ENCODE measurements at places on chromosomes 3 and 15.
A peak's percentile ranks its signal among the peaks of the same experiment; 100 is the strongest.

GRCh38 chr15:101135532-101136166, 116.2 kb downstream of the CHSY1 start:
- no peak for DNase-seq

GRCh38 chr15:75840659-75841058, 2.6 kb upstream of the UBE2Q2 start:
- no peak for DNase-seq

DNA sequence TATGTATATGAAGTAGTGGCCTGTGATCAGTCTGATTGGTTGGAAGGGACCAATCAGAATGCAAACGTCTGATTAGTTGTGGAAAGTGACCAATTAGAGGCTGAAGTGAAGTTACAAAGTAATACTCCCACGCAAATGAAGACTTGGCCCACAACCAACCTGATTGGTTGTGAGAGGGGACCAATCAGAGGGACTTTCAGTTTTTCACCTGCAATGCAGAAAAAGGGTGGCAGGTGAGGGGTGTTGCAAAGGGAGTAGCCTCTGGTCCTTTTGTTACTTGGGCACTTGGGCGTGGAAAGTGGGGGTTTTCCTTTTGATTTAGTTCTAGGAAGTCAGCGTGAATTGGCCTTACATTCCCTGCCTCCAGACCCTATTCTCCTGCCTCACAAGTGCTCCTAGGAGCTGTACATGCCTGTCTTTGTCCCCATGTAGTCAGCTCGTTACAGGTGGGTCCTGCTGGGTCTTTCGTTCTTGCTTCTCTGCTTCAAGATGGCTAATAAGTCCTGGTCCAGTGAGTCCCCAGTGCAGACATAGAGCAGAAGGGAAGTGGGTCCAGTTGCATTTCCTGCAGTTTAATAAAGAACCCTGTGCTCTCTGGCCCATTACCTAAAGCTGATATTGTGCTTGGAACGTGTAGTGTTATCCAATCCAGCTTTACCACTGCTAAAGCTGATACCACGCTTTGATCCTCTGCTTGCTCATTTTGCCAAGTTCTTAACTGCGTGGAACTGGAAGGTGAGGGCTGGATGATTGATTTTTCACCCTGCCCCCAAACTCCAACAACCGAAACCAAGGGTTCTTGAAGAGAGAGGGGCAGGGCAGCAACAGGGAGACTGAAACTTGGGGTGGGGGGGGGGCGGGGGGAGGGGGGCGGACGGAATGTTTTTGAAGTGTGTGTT, 46.0 kb upstream of the CD47 start:
- no peak for DNase-seq

- no peak for DNase-seq
These were observed 7.8 kb upstream of the FAM174B start for GRCh38 chr15:92663250-92663951.

DNA sequence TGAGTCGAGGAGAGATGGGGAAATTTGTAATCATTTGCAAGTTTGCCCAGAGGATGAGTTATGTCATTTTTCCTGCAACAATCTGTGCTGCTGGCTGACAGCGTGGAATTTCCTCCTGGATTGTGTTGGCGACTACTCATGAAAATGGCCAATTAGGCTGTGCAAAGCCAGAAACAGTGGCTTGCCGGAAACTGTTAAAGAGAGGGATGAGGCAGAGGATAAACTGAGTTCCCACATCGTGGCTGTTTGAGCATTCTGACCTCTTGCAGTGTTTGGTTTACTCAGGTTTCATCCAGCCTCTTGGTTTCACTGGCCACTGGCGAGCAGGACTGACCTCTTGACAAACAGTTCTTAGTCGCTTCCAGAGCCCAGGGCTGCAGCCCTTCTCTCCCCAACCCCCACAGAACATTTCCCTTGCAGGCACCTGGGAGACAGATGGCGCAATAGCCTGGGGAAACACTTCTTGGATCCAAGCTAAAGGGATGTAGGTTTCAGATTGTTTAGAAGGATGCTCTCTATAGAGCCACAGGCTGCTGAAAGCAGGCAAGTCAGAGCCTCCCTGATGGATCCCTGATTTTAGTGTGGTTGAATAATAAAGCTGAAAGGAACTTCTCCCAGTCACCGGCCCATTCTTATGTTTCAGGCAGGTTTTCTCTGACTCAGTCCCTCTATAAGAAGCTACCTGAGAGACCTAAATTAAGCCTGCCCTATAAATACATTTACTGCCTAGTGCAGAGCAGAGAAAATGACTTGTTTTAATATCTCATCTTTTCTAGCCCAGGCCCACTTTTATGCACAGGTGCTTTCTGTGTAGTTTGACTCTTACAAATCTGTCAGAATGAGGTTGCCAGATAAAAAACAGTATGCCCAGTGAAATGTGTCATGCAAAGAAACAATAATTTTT, 92.8 kb upstream of the UBE2E1 start:
- DNase-seq: peak; percentile 64

DNA sequence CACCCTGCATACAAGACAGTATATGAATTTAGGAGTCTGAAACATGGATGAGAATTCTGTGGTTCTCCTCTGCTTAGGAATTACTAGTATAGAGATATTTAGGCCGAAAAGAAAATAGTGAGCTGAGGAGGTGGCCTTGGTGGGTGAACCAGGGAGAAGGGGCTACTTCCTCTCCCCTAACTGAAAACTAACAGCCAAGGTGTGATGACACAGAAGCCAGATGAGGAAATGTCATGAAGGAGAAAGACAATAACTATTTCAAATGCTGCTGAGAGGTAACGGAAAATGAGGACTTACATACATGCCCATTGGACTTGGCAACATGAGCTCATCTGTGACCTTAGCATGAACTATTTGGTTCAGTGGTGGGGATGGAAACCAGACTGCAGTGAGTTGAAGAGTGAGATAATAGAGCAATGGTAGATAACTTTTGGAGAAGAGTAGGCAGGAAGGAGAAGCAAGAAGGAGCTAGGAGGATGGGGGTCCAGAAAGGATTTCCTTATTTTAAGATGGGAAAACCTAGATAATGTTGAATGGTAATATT, 114.4 kb upstream of the TSPAN3 start:
- DNase-seq: no peak

DNA sequence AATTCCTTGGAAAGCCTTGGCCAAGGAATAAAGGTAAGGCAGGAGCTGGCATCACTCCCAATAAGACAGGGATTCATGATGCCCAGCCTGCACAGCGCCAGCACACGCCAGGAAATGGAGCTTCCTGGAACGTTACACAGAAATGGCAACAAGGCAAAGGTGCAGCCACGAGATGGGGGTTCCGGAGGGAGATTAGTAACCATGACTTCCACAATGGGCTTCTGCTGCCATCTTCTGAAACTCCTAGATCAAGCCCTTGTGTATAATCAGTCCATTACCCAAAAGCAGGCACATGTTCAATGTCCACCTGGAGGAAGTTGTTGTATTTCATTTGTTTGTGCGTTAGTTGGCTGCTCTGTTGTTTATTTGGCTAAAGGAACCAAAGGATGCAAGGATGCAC, 131.2 kb upstream of the TRIM42 start:
- no peak for DNase-seq

- no peak for DNase-seq
These were observed 278.2 kb downstream of the ISL2 start for GRCh38 chr15:76614725-76615124.

- DNase-seq: peak; percentile 89
These were observed 17.4 kb upstream of the EHD4 start for GRCh38 chr15:41989573-41990242.

GRCh38 chr3:27557411-27557810, 73.2 kb upstream of the SLC4A7 start:
- no peak for DNase-seq

- DNase-seq: peak; percentile 57
These were observed 250.4 kb downstream of the TJP1 start for GRCh38 chr15:29571792-29572431.

- DNase-seq: no peak
These were observed 65.4 kb upstream of the SLC6A6 start for GRCh38 chr3:14336749-14337598.

DNA sequence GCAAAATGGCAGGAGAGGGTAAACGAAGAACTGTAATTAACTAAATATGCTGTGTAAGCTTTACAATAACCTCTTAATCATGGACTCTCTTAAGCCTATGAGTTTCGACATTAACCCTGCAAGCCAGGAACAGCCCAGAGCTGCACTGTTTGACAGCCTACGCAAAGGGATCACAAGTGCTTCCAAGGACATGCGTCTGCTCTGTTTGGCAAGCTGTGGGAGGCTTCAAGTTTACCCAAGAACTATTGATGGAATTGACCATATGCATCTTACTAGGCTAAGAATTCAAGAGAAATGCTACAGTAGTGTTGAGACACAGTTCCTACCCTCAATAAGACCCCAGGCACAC, 66.0 kb downstream of the PDZRN3 start:
- peak; percentile 46 for DNase-seq

GRCh38 chr3:43013743-43014155, 34.6 kb downstream of the GASK1A start:
- DNase-seq: no peak

GRCh38 chr3:31159331-31160039, 265.0 kb upstream of the GADL1 start:
- DNase-seq: no peak

GRCh38 chr3:194539498-194539897, 52.7 kb upstream of the ATP13A3 start:
- DNase-seq: no peak

GRCh38 chr3:29773481-29773880, 492.6 kb downstream of the RBMS3 start:
- no peak for DNase-seq

DNA sequence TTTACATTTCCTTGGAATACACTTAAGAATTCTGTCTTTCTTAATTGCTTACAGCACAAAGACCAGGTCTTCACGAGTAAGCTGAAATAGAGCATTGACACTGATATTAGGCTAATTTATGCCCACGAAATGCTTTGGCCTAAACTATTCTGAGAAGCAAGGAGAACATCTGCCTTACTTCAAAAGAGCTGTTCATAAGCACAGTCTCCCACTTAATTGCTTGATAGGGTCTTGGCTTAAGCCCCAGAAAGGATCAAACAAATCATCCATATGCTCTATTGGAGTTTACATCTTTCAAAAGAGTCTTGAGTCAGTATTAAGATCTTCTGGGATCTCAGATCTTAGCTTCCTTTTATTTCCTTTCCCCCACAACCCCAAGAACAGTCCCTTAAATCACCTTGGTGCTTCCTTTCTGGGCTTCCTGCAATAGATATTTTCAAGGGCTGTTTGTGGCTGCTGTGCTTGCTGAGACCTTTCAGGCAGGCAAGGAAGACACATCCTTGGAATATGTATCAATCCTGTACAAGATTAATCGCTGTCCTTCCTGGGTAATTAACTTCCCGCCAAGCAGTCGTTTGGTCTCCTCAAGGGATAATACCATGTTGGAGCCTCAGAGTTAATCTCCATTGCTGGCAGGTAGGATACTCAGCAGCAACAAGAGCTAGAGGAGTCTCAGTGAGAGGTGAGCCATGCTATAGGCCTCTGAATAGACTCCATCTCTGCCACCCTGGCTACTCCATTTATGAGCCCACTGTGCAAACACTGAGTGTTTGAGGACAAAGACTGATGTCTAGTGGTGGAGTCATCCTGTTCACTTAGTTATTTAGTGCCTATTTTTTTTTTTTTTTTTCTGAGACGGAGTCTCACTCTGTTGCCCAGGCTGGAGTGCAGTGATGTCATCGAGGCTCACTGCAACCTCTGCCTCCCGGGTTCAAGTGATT, 37.1 kb downstream of the TMEM158 start:
- DNase-seq: no peak
